Upper lobe of left lung (tissue), 6 donors: ENCODE measurements at places on chromosomes 3 and 15. TPM values are rescaled to one million over a fixed set of nuclear protein-coding genes. Genes with fewer than 3 reads are reported as not detected.

GRCh38 chr3:184299488-184300377 is 692 bp downstream of the PSMD2 start:
- peak overlapping the region; percentile 97 for H3K4me3 ChIP-seq
- H3K27me3 ChIP-seq = no peaks in the 10 kb centered on the region
- H3K27ac ChIP-seq = peak overlapping the region; percentile 87
- H3K36me3 ChIP-seq = peaks cover 47% of the 10 kb centered on the region

MNS1 gene
- total RNA-seq = 1.8 TPM

DNA sequence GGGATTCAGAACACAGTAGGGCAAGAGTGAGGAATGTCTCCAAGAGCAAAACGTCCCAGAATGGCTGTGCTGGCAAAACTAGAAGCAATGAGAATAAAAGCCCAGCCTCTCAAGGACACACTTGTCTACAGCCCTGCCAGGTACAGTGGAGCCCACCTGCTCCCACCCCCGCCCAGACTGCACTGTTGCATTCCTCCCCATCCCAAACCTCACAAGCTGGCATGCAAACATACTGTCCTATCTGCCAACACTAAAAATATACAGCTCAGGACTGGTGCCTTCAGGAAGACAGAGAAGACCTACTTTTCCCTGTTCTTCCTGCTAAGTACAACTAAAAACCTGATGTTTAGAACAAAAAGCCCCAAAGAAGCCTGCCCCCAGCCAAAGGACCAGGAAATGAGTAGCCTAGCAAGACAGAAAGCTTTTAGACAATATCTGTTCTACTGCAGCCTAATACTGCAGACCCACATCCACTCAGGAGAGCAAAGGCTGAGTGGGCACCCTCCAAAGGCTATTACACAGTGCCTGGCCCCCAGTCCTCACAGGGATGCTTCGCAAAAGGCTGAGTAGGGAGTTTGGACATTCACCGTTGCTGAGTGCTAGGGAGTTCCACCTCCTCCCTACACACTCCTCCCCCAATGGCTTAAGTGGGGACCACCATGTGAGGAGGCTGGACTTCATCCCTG is 13.5 kb downstream of the OCA2 start:
- no peak for DNase-seq
- H3K4me1 ChIP-seq = no peaks in the 10 kb centered on the region
- H3K4me3 ChIP-seq = no peak overlapping the region

- peaks cover 13% of the 10 kb centered on the region for H3K36me3 ChIP-seq
- no peaks in the 10 kb centered on the region for H3K27me3 ChIP-seq
- DNase-seq = no peak
These were observed 188.0 kb downstream of the KLHL25 start for GRCh38 chr15:85606738-85607137.

TIGIT gene
- 1.2 TPM for total RNA-seq

DNA sequence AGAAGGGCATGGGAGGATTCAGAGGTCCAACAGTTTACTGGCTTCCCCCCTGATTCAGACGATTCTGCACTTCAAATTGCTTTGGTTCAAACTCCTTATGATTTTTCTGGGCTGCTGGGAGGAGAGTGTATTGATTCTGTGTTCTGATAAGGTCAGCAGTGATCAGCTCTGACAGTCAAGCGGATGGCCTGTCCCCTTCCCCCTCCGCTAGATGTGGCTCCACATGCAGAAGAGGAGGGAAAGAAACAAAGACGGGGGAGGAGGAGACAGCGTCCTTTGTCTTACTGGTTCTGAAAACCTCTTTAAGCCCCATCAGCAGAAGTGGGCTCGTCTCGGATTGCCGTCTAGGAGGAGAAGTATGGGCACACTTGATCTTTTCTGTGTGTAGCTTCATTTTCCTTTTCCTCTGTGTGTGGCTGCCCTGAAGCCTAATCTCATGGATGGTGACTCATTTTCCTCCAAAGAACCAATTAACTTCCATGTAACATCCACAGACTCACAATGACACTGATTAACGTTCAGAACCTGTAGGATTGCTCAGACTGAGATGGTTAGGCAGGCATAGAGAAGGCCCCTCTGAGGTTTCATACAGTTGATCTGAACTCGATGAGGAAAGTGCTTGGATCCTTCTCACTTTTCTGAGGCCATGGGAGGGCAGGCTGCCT is 162.4 kb upstream of the PPP2R3A start:
- H3K27ac ChIP-seq = no peak overlapping the region
- H3K4me3 ChIP-seq = no peak overlapping the region
- no peaks in the 10 kb centered on the region for H3K4me1 ChIP-seq
- DNase-seq = no peak
- H3K36me3 ChIP-seq = no peaks in the 10 kb centered on the region

HCLS1 gene
- total RNA-seq = 120 TPM

- H3K36me3 ChIP-seq = no peaks in the 10 kb centered on the region
- no peak overlapping the region for H3K27ac ChIP-seq
- H3K4me3 ChIP-seq = no peak overlapping the region
- no peaks in the 10 kb centered on the region for H3K27me3 ChIP-seq
- DNase-seq = no peak
These were observed 32.7 kb downstream of the DENND4A start for GRCh38 chr15:65759441-65759840.

CX3CR1 gene
- total RNA-seq = 1.4 TPM

ZNF639 gene
- total RNA-seq = 16.8 TPM

TICRR gene
- total RNA-seq = 0.61 TPM

- no peaks in the 10 kb centered on the region for H3K4me1 ChIP-seq
- peak; percentile 26 for DNase-seq
- H3K27me3 ChIP-seq = no peaks in the 10 kb centered on the region
- H3K4me3 ChIP-seq = no peak overlapping the region
These were observed 650.8 kb downstream of the MCTP2 start for GRCh38 chr15:94882071-94882712.

RHCG gene
- total RNA-seq = not detected

GRCh38 chr15:45174069-45174468 is 13.7 kb downstream of the SHF start:
- DNase-seq = no peak
- peaks cover 2% of the 10 kb centered on the region for H3K4me1 ChIP-seq
- no peaks in the 10 kb centered on the region for H3K27me3 ChIP-seq
- peaks cover 4% of the 10 kb centered on the region for H3K36me3 ChIP-seq

TFRC gene
- total RNA-seq = 66.0 TPM

DUOXA2 gene
- not detected for total RNA-seq

C2CD4A gene
- total RNA-seq = 0.15 TPM

CADM2 gene
- total RNA-seq = under 0.01 TPM

DNA sequence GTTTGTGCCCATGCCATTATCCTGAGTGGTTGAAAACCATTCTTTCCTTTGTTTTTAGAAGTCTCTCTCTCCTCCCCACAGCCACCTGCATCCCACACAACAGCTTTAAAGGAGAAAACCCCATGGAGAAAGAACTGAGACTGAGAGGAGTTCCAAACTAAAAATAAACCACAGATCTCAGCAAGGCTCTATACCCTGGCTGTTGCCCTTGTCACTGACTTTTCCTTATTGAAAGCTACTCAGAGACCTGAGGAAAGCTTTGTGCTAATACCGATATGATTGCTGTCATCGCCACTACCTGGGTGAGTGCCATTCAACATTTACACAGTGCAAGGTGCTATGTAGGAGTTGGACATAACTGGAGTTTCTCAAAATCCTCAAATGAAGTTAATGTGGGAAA is 55.5 kb upstream of the RASGRP1 start:
- H3K27me3 ChIP-seq = no peaks in the 10 kb centered on the region
- H3K4me3 ChIP-seq = no peak overlapping the region
- no peak overlapping the region for H3K27ac ChIP-seq
- H3K36me3 ChIP-seq = no peaks in the 10 kb centered on the region
- peak; percentile 27 for DNase-seq

GRCh38 chr15:80990955-80991354 is 1.3 kb upstream of the MESD start:
- no peak overlapping the region for H3K4me3 ChIP-seq
- no peak for DNase-seq
- H3K4me1 ChIP-seq = peaks cover 55% of the 10 kb centered on the region
- H3K27ac ChIP-seq = peak overlapping the region; percentile 93
- H3K27me3 ChIP-seq = no peaks in the 10 kb centered on the region

NME9 gene
- total RNA-seq = 2.5 TPM

- peak; percentile 6 for DNase-seq
- no peak overlapping the region for H3K27ac ChIP-seq
- H3K36me3 ChIP-seq = no peaks in the 10 kb centered on the region
- H3K4me3 ChIP-seq = no peak overlapping the region
These were observed 158.7 kb downstream of the GHSR start for GRCh38 chr3:172289583-172289982.

DNA sequence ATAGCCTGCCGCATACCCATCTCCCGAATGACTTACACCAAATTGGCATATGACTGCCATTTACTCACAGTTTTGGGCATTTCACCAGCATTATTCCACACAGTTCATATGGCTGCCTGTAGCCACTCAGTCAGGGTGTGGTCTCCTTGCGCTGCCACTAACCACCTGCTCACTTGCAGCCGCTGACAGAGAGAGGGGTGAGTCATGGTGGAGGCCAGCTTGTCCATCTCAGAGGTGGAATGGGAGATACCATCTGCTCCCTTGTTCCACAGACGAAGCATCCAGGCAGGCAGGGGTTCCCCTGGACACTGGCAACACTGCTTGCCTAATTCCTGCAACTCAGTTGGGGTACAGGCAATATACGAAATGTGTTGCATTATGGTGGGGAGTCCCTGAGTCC is 15.6 kb downstream of the CCRL2 start:
- H3K27me3 ChIP-seq = no peaks in the 10 kb centered on the region
- no peak for DNase-seq
- H3K36me3 ChIP-seq = no peaks in the 10 kb centered on the region
- no peak overlapping the region for H3K4me3 ChIP-seq

DNA sequence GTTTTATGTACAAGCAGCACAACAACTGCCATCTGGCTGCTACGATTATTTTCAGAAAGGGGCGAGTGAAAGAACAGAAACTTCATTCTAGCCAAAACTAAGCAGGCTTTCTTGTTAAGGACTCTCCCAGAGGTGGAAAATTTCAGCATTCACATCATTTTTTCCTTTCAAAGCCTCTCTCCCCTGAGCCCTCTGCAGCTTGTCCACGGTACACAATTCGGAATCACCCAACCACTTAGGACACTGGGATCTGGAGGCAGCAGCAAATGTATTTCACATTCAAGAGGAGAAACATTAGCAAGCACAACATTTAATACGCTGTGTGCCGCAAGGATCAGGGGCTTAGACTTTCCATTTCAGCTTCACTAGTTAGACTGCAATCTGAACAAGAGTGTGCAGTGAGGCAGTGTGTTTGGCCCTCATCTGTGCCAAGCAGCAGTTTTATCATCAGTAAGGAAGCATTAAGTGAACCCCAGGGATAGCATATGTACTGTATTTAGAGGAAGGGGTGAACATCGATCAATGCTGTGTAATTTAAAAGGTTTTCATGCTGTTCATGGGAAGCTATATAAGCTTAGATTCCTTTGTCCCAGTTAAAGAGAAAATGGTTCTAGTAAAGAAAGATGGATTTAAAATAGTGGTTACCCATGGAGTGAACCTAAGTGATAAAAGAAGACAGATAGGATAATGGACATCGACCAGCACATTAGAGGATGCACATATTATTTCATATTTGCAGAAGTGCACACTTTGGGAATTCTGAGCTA is 504.9 kb downstream of the TBL1XR1 start:
- H3K36me3 ChIP-seq = no peaks in the 10 kb centered on the region
- no peaks in the 10 kb centered on the region for H3K4me1 ChIP-seq
- DNase-seq = no peak
- no peaks in the 10 kb centered on the region for H3K27me3 ChIP-seq
- H3K27ac ChIP-seq = no peak overlapping the region

GRCh38 chr3:171753665-171754408 is 56.4 kb downstream of the PLD1 start:
- DNase-seq = no peak
- no peaks in the 10 kb centered on the region for H3K27me3 ChIP-seq
- no peaks in the 10 kb centered on the region for H3K36me3 ChIP-seq

DNA sequence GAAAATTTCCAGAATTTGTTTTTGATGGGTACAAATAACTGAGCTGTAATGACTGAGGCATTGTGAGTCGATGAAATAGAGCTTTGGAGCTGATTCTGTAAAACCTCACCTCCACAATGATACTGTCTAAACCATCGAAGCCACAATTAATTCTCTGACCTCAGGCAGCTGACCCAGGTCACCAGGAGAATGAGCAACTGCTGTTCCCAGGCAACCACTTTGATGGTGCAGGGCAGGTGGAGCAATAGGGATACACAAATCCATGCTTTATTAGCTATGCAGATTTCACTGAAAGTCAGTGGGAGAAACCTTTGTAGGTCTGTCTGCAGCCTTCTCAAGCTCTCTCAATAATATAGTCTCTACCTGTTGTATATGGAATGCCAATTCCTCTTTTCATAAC is 204.4 kb downstream of the RYR3 start:
- DNase-seq = no peak
- no peaks in the 10 kb centered on the region for H3K4me1 ChIP-seq
- no peak overlapping the region for H3K27ac ChIP-seq
- H3K36me3 ChIP-seq = no peaks in the 10 kb centered on the region
- no peaks in the 10 kb centered on the region for H3K27me3 ChIP-seq
- H3K4me3 ChIP-seq = no peak overlapping the region

GRCh38 chr15:82647045-82647834 is at the start of gene CPEB1:
Gene CPEB1, minus strand, starts transcription at chr15:82647363. Its CDS starts 18,904 bp downstream, at chr15:82628459.
- H3K4me1 ChIP-seq = peaks cover 17% of the 10 kb centered on the region
- no peaks in the 10 kb centered on the region for H3K36me3 ChIP-seq
- peak within 1 kb of the TSS; percentile 44 for H3K4me3 ChIP-seq
- no peak within 1 kb of the TSS for H3K27ac ChIP-seq

- H3K36me3 ChIP-seq = no peaks in the 10 kb centered on the region
- no peak for DNase-seq
- H3K27me3 ChIP-seq = no peaks in the 10 kb centered on the region
- H3K27ac ChIP-seq = no peak overlapping the region
- no peaks in the 10 kb centered on the region for H3K4me1 ChIP-seq
These were observed 48.0 kb downstream of the CTNNB1 start for GRCh38 chr3:41247055-41248004.

GRCh38 chr3:132268956-132269355 is 48.3 kb upstream of the ACP3 start:
- H3K4me3 ChIP-seq = no peak overlapping the region
- no peak for DNase-seq
- H3K4me1 ChIP-seq = no peaks in the 10 kb centered on the region
- H3K27ac ChIP-seq = no peak overlapping the region

DNA sequence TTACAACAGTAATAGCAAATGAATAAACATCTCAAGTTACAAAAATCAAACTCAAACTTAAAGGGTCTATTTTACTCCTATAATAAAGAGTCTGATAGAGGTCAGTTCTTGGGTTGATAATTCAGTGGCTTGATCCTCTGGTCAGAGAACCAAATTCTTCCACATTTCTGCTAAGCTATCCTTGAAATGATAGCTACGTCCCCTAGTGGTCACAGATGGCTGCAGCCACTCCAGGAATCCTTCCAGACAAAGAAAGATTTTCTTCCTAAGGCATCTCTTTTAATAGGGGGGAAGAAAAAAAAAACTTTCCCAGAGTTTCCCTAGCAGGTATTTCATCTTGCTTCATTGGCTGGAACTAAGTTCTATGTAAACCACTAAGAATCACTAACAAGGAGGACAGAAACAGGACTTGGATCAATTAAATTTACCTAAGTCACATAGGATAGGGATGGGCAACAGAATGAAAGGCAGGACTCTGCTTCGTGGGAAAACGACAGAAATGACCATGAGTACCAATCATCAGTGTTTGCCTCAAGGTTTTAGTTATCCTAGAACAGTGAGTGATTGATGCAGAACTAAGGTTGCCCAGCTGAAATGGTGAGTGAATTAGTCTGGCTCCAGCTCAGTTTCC is 160.7 kb downstream of the STAC start:
- H3K4me1 ChIP-seq = no peaks in the 10 kb centered on the region
- H3K4me3 ChIP-seq = no peak overlapping the region
- no peaks in the 10 kb centered on the region for H3K36me3 ChIP-seq
- H3K27me3 ChIP-seq = no peaks in the 10 kb centered on the region
- DNase-seq = no peak
